ENCODE measurements at places on chromosomes 5 and 9. TPM values are rescaled to one million over a fixed set of nuclear protein-coding genes. Genes with fewer than 3 reads are reported as not detected.

The PKD2L2 gene
- total RNA-seq: not detected

The JAKMIP2 gene
- 2.7 TPM for total RNA-seq

The PCDHB7 gene
- total RNA-seq: not detected

The ORM2 gene
- total RNA-seq: not detected

DNA sequence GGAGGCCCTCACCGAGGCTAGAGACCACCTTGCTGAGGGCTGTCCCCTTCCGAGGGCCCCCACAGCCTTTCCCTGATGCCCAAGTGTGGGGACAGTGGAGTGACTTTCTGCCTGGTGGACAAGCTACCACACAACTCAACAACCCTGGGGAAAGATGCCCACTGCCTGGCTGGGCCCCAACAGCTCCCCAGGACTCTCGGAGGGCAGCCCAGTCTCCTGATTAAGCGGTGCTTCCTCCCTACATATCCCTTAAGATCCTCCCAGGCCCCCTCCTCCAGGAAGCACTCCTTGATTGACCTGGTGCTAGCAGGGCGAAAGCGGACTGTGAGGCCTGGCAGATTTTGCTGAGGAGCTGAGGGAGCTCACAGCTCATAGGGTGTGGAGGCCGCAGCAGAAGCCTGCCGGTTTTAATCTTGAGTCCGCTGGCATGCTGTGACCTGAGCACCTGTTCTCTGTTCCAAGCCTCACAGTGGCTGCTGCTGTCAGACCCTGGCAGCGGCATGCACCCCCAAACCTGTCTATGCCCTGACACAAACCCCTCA is 2.2 kb downstream of the NSMF start:
- peak; percentile 19 for DNase-seq

- DNase-seq: peak; percentile 36
Observed at GRCh38 chr5:124402144-124402581, 344.3 kb downstream of the ZNF608 start.

DNA sequence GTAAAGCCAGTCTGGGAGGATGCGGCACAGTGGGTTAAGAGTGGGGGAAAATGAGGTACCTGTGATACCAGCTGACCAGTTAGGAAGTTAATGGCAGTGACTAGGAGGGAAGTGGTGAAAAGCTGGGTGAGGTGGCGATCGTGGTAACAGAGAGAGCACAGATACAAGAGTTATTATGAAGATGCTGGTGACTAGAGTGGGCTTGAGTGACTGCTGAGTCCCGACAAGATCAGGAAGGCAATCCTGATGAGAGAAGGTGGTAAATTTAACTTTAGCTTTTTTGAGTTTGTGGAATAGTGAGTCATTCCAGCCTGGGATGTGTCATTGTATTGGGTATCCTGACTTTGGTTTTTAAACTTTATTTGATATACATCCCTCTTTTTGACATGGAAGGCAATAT is 38.8 kb downstream of the CMYA5 start:
- no peak for DNase-seq

DNA sequence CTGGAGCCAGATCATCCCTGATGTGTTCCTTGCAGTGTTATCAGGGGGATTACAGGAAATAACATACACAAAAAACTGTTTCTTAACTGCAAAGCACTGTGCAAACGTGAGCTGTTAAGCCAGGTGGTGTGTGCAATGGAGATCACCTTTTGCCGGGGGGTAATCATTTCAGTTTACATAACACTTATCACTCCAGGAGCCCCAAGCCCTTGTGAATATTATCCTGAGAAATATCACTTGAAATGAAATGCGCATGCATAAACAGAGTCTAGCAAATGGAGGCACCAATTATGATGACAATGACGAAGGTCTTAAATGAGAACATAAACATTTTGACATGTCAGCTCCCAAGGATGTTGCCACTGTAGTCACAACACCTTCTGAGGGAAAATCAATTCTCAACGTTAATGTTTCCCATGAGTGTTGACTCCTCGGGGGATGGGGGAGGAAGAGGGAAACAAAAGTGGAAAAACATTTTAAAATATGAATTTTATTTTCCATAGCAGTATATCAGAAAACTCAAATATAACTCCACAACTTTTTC is 54.5 kb upstream of the RAD23B start:
- peak; percentile 6 for DNase-seq

DNA sequence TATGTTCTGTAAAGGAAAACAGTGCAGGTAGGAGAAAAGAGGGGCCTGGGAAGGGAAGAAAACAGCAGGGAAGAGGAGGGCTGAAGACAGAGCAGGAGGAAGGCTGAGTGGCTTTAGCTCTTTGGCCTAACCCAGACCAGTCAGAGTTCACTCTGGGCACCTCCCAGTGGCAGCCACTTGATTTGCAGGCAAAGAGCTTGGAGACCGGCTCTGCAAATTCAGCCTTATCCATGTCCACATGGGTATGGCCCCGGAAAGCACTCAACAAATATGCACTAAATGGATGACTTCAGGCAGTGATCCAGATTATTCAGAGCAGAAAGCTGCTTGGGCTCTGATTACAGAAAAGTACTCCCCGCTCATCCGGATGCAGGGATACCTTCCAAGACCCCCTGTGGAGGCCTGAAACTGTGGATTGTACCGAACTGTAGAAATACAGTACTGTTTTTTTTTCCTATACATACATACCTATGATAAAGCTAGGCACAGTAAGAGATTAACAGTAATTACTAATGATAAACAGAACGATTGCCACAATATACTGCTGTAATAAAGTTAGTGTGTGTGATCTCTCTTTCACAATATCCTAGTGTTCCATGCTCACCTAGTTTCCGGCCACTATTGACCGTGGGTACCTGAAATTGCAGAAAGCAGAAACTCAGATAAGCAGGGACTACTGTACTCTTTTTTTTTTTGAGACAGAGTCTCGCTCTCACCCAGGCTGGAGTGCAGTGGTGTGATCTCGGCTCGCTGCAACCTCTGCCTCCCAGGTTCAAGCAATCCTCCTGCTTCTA is 4.6 kb upstream of the RNU6ATAC start:
- DNase-seq: no peak

DNA sequence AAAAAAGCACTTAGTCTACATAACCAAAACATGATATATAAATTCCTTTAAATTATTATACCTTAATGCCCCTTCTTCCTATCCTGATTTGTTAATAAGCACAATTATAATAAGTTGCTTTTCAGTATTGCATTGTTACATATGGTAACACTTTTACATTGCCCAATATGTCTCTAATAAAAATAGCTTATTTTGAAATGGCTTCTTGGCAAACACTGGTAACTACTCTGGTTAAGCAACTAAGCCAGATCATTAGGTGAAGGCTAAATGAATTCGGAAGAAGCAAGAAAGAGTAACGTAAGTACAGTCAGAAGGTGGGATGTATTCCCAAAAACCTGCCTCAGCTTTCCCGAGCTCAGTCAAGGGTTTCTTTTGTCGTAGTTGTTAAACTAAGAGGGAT is 85.3 kb downstream of the TTC39B start:
- no peak for DNase-seq

DNA sequence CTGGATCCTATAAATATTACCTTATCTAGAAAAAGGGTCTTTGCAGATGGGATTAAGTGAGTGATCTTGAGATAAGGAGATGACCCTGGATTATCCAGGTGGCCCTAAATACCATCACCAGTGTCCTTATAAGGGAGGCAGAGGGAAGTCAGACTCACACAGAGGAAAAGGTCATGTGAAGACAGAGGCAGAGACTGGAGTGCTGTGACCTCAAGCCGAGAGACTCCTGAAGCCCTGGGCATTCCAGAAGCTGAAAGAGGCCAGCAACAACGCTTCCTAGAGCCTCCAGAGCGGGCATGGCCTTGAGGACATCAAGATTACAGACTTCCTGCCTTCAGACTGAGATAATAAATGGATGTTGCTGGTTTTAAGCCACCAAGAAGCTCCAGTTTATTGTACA is 118.8 kb downstream of the ATPSCKMT start:
- no peak for DNase-seq

Measured in stomach (tissue), 19 donors.